Articular chondrocyte of knee joint (primary cell): ENCODE measurements at places on chromosomes 3 and 15. TPM values are rescaled to one million over a fixed set of nuclear protein-coding genes. Genes with fewer than 3 reads are reported as not detected.

The ALDH1A2 gene
- 13.7 and 21.8 TPM in 2 replicates for total RNA-seq

The NDN gene
- total RNA-seq = 71.0 and 81.0 TPM in 2 replicates

The EIF5A2 gene
- total RNA-seq = 8.0 and 9.2 TPM in 2 replicates

The ROBO1 gene
- total RNA-seq = 39.1 and 44.1 TPM in 2 replicates

The ATXN7 gene
- 24.8 and 25.6 TPM in 2 replicates for total RNA-seq

The THBS1 gene
- 652 and 1,464 TPM in 2 replicates for total RNA-seq

The PPP2R3A gene
- 32.2 and 33.5 TPM in 2 replicates for total RNA-seq

The GOLGA8S gene
- total RNA-seq = 0.13 and 0.22 TPM in 2 replicates

The HESX1 gene
- total RNA-seq = 0.52 and 0.65 TPM in 2 replicates

The IP6K2 gene
- total RNA-seq = 41.0 and 47.2 TPM in 2 replicates

The GOLGA8K gene
- 0.32 and 1.6 TPM in 2 replicates for total RNA-seq

The SAMD7 gene
- not detected in 2 replicates for total RNA-seq

The SLITRK3 gene
- total RNA-seq = not detected in 2 replicates

The HYKK gene
- 4.7 and 6.7 TPM in 2 replicates for total RNA-seq
